ENCODE measurements at places on chromosomes 6 and 20. TPM values are rescaled to one million over a fixed set of nuclear protein-coding genes. Genes with fewer than 3 reads are reported as not detected.

- DNase-seq, result no peak
Measured at GRCh38 chr6:17021539-17021889, 80.3 kb upstream of the STMND1 start.

ATF6B gene
- total RNA-seq, result 19.9 TPM

DNA sequence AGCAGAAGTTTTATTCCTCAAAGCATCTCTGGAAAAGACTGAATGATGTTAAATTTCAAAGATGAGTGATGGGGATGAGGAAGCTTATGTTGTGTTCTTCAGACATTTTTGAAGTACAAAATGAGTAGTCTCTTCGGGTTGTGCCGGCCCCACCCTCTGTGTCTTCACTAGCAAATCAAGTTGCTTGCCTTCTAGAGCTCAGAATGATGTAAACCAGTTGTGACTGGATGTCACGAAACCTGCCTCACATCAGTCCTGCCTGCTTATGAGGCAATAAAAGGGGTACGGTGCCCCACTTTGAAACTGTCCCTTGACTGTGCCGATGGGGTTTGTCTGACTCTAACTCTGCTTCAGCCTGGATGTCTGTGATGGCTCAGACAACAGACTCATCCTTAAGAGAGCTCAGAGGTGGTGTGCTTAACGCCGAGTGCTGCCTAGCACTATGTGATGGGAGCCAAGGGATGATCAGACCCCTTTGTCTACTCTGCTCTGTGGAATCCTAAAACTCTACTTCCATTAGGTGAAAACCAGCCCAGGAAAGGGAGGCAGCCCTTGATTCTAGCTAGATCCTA is 19.0 kb downstream of the TOMM34 start:
- no peak for DNase-seq

DNA sequence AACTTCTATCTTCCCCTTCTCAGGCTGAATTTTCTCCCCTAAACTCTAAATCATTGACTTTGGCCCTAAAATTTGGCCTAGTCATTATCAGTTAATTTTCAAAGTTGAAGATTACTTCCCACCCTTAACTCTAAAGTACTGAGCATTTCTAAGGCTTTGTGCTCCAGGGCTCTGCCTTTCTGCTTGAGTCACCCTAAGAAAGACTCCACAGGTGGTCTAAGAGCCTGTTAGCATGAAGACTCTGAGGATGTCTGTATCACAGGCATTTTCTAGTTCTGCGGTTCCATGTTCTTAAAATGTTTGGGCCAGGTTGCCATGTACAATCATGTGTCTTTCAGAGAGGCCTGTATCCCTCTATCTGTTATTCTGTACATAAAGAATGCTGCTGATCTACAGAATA is 808.1 kb upstream of the MANEA start:
- DNase-seq, result no peak

GRCh38 chr20:3980260-3981131 is 34.9 kb downstream of the RNF24 start:
- DNase-seq, result peak; percentile 59

KLHDC3 gene
- total RNA-seq, result 75.3 TPM

- DNase-seq, result no peak
Measured at GRCh38 chr6:75282706-75283105, 1.9 kb downstream of the TMEM30A start.

GRCh38 chr6:24522228-24523176 is 27.7 kb downstream of the ALDH5A1 start:
- peak; percentile 9 for DNase-seq

LBP gene
- 0.55 TPM for total RNA-seq

BANF2 gene
- not detected for total RNA-seq

- DNase-seq, result no peak
Measured at GRCh38 chr6:51057296-51057695, 238.6 kb downstream of the TFAP2B start.

GRCh38 chr6:10801224-10801848 is 37.0 kb downstream of the MAK start:
- peak; percentile 67 for DNase-seq

B3GALT4 gene
- 0.07 TPM for total RNA-seq

SLC2A10 gene
- 7.3 TPM for total RNA-seq

- no peak for DNase-seq
Measured at GRCh38 chr20:53428996-53429395, 164.6 kb downstream of the ZNF217 start.

DNA sequence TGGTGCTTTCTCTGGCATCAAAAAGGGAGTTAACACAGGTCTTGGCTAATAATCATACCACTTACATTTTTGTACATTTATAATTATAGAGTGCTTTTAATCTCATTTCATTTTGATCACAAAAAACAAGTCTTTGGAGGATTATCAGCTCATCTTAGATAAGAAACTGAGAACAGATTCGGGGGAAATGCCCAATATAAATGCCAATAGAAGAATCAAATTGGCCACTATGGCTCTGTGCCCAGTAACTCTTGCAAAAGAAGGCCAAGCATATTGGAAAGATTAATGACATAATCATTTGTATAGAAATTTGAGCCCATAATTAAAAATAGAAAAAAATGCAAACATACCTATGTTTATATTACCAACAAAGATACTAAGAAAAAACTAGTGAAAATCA is 42.5 kb downstream of the IPCEF1 start:
- no peak for DNase-seq

SH3BGRL2 gene
- total RNA-seq, result 2.3 TPM

DNA sequence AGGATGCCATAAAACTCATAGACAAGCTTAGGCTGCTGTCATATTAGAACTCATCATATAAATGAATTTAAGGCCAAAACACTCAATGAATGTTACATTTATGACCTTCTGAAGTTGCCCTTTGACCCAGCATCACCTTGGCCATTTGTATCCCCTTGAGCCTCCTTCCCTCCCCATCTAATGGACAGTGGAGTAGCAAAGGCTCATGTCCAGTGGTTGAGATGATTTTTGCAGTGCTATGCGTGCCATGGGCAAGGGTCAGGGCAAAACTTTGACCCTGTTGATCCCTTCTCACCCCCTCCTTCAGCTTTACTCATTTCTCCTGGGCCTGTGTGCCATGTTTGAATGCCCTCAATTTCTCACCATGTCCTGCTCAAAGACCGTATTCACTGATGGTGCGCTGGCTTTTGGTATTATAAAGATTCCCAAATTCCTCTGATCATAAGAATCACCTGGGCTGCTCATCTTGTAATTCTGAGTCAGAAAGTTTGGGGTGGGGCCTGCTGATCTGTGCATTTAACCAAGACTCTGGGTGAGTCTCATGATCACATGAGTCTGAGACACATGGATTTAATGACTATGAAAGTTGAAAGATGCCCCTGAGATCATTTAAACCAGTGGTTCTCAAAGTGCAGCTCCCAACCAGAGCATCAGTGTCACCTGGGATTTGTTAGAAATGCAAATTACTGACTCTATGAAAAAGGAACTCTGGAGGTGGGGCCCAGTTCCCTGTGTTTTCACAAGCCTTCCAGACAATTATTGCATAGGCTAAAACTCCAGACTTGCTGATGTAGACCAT is 57.5 kb upstream of the IL20RA start:
- DNase-seq, result no peak

DNA sequence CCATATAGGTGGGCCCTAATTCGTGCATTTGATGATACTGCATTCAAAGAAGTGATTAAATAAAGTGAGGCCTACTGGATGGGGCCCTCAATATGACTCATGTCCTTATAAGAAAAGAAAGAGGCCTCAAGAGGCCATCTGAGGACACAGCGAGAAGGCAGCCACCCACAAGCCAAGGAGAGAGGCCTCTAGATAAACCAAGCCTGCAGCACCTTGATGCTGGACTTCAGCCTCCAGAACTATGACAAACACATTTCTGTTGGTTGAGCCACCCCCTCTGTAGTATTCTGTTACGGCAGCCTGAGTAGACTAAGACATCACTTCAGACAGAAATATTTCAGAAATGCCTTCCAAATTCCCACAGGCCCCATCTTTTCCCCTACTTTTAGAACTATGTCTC is 82.5 kb upstream of the PLEKHG1 start:
- no peak for DNase-seq

TPMT gene
- 17.9 TPM for total RNA-seq

EEF1A2 gene
- 88.1 TPM for total RNA-seq

SYNGAP1 gene
- total RNA-seq, result 2.5 TPM

BFSP1 gene
- total RNA-seq, result 9.7 TPM

DNA sequence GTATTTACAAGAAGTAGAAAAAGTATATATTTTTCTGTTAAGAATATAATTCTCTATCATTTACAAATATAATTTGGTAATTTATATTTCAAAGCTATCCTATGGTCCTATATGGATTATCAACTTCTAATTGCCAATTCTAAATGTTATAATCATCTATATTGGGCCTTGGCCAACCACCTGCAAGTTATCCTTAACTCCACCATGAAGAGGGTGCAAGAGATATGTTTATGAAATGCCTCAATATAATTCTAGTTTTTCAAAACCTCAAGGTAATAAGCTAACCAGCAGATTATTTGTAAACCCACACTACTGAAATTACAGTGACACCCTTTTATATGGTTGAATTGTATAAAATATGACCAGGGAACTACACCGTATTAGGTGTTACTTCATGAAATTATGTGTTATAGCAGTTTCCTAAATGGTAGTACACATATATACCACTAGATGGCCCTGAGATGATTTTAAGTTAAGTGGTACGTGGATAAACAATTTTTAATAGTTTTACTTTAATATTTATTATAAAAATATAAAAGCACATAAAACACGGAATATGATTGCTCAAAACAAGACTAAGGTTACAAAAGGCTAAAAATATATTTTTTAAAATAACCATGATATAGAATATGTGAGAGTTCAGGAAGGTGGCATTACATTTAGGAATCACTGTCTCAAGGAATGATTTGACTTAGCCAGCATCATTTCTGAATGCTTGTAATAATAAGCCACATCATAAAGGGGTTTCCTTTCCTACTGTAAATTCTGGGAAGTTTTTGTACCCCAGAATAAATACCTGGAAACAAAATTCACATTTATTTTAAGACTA is 9.8 kb upstream of the PNISR start:
- peak; percentile 10 for DNase-seq

ERVFRD-1 gene
- not detected for total RNA-seq

- peak; percentile 64 for DNase-seq
Measured at GRCh38 chr20:1368448-1369199, 24.2 kb downstream of the FKBP1A start.

DNA sequence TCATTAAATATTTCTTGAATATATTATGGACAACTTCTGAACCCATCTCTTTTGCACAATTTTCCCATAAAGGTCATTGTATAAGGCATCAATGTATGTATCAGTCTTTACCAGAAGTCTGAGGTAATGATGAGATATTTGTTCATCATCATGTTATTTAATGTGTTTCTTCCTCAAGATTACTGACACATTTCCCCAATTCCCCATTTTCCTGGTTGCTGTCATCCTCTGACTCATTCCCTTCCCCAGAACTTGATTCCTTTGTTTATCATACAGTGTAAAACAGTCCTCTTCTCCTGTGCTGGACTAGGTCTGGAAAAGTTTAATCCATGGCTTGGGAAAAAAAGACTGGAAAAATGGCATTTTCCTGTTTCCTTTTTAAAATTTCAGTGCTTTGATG is 107.9 kb upstream of the FLRT3 start:
- DNase-seq, result peak; percentile 24

HDGFL1 gene
- total RNA-seq, result not detected

DNA sequence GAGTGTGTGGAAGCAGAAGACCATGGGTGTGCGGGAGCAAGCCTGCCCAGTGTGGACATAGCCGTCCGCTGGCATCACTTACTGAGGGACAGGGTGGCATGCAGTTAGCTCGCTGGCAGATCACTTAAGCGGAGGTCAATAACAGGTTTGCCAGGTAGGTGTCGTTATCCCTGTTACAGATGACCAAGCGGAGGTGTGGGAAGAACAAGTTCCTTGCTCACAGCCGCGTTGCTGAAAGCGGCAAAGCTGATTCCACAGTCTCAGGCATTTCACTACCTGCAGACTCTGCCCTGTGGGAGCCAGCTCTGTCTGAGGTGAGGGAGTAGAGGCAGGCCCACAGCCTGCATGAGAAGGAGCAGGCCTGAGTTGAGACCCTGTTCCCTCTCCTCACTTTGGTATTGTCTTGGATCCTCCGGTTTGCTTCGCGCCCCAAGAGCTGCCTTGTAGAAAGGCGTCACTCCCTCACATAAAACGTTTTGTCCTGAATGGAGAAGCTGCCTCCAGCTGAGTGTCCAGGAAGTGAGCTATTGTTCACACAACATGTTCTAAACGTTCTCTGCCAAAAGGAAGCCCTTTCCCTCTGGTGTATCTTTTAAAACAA is 96.9 kb downstream of the TCP11 start:
- peak; percentile 28 for DNase-seq

- DNase-seq, result no peak
Measured at GRCh38 chr20:25007491-25008305, 15.1 kb upstream of the APMAP start.

DNA sequence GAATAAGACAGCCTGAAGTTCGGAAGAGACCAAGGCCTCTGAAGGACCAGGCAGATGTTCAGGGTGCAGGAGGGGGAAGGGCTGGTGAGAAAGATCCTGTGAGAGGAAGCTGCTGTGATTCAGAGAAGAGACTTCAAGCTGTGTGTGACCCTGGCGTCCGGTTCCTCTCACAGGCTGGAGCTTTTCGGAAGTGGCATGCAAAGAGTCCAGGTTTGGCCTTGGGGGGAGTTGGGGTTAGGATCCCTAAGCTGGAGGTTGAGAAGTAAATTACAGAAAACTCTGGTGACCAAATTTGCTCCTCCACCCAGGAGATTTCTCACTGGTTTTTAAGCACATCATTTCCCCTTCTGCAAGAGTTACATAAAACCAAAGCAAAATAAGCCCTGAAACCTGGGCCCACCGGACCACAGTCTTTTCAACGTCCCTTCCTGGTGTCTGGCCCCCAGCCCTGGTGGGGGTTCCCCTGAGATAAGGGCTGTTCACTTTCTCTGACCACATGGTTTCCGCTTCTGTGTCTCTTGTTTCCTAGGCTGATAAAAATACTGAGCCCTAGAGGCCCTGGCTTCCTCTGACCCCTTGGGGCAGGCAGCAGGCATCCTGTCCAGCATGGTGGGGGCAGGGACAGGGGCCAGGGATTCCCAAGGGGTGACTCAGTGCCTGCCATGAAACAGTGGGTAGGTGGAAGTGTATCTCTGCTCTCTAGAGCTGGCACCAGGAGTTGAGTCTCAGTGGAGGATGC is 12.0 kb upstream of the LTA start:
- peak; percentile 90 for DNase-seq

EPPIN gene
- total RNA-seq, result not detected

DNA sequence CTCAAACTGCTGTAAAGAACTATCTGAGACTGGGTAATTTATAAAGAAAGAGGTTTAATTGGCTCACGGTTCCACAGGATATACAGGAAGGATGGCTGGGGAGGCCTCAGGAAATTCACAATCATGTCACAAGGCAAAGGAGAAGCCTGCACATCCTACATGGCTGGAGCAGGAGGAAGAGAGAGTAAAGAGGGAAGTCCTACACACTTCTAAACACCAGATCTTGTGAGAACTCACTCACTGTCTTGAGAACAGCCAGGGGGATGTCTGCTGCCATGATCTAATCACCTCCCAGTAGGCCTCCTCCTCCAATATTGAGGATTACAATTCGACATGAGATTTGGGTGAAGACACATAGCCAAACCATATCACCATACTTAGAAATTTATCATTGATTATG is 1307.0 kb upstream of the GJE1 start:
- no peak for DNase-seq

Data from A172 (cell line).